ENCODE measurements at places on chromosomes 1 and 21.

DNA sequence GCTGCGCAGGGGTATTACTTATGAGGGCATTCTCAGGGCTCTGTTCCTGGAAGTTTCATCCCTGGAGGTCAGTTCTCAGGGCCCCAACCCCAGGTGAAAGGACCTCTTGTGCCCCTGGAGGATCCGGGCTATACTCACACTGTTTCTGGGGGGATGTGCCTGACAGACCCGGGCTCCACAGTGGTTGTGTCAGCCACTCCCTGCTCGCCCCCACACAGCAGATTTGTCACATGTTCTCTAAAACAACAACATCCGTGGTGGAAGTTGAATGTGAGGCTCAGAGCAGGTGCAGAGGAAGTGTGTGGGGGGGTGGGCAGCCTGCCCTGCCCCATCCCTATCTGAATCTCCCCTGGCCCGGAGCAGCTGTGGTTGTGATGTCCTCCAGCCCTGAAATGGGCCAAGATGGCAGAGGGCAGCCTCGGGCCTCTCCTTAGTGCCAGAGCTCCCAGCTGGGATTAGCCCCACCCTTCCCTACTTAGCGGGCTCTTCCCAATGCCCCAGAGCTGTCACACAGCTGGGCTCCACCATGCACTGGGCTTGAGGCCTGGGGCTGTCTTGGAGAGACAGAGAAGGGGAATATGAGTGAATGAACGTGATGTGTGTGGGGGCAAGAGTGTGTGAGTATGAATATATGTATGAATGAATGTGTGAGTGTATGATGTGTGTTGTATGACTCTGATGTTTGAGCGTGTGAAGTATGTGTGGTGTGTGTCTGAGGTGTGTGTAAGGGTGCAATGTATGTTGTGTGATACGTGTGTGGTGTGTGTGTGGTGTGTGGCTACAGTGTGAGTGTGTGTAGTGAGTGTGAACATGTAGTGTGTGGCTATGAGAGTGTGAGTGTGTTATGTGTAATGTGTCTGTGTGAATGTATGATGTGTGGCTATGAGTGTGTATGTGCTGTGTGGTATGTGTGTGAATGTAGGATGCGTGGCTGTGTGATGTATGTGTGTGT, 1.5 kb upstream of the FCMR start:
- DNase-seq: no peak

DNA sequence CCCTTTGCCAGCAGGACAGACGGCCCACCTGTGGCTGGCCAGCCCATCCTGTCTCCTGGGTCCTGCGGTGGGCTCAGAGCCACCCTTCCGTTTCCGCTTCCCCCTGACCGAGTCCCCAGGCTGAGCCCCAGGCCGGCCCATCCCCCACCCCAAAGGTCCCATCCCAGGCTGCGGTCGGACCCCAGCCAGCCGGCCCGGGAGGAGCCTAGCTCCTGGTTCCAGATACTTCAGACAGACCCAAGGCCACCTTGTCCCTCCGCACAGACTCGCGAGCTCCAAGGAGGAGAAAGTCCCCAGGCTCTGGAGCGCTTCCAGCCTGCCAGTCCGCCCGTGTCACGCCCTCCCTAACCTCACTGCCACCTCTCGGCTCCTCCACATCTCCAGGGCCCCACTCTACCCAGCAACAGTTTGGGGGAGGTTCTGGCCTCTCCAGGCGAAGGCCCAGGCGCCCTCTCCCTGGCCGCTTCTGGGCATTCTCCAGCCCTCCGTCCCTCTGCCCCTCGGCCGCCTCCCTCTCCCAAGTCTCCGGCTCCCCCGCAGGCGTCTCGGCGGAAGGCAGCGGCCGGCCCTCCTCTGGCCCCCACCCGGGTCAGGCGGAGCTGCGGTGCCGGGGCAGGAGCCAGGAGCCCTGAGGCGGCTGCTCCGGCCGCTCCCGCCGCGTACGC, 835 bp downstream of the LRRN2 start:
- DNase-seq: no peak

- no peak for DNase-seq
Measured at GRCh38 chr1:65412984-65413375, 7.5 kb upstream of the LEPR start.

GRCh38 chr1:43270421-43271095, 775 bp downstream of the TMEM125 start:
- DNase-seq: peak; percentile 94

DNA sequence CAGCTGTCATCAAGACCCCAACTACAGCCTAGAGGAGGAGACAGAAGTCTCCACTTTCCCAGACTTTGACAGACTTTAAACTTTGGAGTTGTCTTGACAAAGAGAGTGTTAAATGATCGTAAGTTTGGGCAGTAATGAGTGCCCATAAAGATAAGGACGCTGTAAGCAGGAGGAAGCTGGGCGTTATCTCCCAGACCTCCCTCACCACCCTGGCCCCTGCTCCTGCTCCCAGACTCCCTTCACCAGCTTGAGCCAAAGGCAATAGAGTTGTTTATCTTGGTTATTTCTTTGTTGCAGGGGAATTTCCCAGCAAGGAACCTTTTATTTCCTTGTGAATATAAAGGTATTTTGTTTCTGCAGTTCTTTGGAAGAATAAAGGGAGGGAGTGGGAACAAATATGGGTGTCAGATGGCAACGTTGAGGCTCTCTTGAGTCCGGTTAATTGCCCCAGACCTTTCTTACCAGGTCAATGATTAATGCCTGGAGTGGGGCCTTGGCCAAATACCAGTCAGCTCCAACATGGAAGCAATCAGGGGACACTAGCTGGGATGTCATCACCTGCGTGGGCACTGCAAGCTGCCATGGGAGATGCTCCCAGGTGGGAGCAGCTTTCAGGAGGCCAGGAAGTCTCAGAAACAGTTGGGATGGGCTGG, 4.4 kb downstream of the PIGR start:
- no peak for DNase-seq

DNA sequence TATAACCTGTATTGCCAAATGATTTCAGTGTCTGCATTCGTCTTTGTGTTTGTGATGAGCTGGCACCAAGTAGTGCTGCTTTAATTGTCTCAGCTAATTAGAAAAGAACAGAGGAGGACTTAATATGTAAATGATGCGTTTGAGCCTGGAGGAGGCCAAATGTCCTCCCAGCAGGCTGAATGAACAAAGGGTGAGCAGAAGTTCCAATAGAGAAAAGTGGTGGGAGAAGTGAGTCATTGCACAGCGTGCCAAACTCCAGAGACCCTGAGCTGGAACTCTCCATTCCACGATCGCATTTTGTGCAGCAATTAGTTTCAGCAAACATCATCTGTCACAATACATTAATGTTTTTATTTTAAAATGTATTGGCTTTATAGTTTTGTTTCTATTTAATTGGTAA, 17.9 kb downstream of the ETV3L start:
- no peak for DNase-seq

- DNase-seq: no peak
Measured at GRCh38 chr1:27835501-27835900, 4.9 kb downstream of the PPP1R8 start.

DNA sequence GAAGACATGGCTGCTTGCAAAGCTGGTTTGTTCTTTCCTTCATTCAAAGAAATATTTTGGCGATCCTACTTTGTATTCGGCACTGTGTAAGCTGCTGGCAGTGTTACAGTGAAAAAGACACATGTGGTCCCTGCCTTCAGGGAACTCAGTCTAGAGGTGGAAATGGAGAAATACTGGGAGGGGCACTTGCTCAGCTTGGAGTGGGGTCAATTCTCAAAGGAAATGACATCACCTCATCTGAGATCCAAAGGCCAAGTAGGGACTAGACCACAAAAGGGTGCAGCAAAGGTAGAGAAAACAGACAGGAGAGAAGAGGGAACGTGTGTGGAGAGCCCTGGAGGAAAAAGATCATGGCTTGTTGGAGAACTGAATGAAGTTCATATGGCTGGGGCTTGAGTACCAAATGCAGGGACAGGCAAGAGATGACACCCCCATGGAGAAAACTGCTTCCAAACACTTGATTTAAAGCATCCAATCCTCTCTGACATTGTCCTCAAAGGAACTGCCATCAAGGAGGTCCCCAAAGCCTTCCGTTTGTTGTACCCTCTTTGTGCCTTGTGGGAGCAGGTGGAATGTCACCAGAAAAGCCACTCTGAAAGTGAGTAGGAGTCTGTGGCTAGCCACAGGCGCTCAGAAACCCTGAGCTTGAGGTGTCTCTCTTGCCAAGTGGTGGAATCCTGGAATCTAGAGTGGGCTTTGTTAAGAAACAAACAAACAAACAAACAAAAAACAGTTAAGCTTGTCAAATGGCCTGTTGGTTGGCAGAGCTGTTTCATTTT, 48.3 kb upstream of the TDRD10 start:
- DNase-seq: no peak

GRCh38 chr1:197481101-197481500, 213.0 kb downstream of the CRB1 start:
- DNase-seq: no peak

DNA sequence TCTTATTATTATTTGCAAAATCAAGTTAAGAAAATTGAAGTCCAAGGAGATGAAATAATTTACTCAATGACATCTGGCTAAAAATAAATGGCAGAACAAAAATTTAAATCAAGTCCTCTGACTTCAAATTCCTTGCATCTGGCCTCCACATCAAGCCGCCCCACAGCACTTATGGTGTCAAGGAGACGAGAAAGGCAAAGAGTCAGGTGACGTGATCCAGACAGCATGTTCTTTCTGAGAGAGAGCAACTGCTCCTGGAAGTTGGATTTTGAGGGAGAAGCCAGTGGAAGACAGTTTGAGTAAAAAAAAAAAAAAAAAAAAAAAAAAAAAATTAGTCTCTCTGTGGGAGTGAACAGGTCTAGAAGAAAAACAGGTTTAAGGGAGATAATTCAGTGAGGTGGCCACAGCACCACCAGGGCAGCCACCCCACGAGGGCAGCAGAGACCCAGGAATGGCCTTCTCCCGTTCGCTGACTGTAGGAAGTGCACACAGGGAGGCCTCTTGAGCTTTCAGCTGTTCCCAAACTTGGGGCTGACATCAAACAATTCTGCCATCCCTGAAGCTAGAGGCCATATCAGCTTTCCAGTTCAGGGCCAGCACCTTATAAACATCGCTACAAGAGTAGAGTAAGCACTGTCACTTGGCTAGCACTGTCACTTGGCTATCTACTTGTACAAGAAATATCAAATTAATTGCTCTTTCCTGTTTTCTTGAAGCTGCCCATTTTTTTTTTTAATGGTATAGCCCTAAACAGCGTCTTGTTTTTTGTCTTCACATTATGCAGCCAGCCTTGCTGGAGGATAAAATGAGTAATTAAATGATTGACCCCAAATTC, 7.8 kb downstream of the C1orf162 start:
- DNase-seq: peak; percentile 31

All from NCI-H526 treated with DMSO at 0.1 percent for 48 hours (cell line).